ENCODE measurements at places on chromosomes 11 and 22.

- DNase-seq = no peak
Measured at GRCh38 chr11:46345881-46346484, 1.3 kb upstream of the DGKZ start.

DNA sequence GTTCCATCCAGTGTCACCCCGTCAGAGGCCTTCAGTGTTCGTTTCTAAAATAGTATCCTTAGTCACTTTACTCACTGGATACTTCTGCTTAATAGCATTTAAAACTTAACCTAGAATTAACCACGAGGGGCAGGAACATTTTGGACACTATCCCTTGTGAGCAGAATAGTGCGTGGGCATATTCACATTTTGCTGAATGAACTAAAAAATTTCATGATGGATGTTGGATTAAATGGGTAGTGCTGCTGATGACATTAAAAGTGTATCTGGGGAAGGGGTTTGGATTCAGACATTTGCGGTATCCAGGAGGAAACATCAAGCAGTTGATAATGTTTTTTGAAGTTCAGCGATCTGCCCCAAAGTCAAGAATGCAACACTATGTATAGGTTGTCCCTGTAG lies 750 bp upstream of the NAT10 start:
- no peak for DNase-seq

- DNase-seq = no peak
Measured at GRCh38 chr11:43984039-43984438, 41.6 kb downstream of the C11orf96 start.

DNA sequence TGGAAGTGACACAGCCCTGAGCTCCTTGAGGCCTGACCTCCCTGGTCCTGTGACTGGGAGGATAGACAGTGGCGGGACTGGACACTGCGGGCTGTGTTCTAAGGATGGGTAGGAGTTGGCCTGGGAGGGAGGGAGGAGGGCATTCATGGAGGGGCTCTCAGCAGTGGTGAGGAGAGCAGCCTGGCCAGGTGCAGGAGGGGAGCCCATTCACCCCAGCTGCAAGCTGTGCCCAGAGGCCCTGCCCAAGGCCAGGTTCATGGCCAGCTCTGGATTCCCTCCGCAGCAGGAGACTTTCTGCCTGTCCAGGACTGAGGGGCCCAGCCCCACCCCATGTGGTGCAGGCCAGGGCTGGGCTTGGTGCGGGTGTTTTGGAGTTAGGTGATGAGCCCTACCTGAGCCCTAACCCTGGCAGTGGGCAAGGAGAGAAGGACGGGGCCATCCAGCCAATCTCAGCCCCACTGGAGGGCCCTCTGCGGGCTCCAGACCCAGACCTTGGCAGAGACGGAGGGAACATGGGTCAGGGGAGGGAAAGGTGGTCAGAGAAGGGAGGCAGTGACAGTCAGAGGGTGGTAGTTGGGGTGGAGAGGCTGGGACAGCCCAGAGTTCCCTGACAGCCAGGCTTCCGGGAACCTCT lies 26.8 kb downstream of the CACNA1I start:
- no peak for DNase-seq

GRCh38 chr11:94588366-94588942 lies 21.3 kb downstream of the PIWIL4 start:
- DNase-seq = no peak

DNA sequence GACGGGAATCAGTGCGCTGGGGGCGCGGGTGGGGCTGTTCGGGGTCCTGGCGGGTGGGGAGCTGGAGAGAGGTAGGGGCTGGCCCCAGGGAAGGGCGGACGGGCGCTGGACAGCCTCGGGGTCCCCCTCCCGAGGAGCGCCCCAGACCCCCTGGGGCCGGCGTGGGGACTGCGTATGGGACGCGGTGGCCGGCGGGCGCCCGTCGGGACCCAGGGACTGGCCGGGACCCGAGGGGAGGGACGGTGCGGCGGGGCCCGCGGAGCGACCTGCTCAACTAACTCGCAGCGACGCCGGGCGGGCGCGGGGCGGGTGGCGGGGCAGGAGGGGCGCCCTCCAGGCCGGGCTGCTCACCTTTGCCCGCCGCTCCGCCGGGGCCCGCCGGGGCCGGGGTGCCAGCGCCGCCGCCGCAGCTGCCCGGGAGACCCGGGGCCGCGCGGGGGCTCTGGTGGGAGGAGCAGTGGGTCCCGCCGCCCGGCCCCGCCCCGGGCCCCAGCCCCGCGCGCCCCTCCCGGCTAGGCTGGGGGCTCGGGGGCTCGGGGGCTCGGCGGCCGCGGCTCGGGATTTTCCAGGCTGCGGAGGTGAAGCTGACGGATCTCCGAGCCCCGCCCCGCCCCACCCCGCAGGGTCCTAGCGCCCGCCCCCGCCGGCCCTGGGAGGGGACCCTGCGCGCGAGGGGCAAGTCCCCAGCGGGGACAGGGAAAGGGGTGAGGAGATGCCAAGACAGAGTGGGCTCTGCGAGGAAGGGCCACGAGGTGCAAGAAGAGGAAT lies 12.3 kb downstream of the STARD10 start:
- DNase-seq = peak; percentile 89
